GM06990 (cell line): ENCODE measurements at places on chromosomes 16 and 17.

DNA sequence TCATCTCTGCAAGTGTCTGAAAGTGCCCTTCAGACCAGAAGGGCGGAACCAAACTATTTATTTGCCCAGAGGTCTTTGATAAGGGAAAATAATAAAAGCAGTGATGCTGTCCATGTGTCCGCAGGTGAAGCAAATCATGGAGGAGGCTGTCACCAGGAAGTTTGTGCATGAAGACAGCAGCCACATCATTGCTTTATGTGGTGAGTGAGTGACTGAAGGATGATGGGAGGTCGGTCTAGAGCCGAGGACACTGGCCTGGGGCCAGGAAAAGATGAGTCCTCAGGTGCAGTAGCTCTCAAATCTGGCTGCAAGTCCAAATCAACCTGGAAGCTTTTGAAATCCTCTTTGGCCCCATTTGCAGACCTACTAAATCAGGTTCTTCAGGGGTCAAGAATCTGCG is 6.1 kb downstream of the SGSM2 start:
- no peak for DNase-seq

- DNase-seq: no peak
Measured at GRCh38 chr17:17130077-17130844, 75.9 kb downstream of the PLD6 start.

DNA sequence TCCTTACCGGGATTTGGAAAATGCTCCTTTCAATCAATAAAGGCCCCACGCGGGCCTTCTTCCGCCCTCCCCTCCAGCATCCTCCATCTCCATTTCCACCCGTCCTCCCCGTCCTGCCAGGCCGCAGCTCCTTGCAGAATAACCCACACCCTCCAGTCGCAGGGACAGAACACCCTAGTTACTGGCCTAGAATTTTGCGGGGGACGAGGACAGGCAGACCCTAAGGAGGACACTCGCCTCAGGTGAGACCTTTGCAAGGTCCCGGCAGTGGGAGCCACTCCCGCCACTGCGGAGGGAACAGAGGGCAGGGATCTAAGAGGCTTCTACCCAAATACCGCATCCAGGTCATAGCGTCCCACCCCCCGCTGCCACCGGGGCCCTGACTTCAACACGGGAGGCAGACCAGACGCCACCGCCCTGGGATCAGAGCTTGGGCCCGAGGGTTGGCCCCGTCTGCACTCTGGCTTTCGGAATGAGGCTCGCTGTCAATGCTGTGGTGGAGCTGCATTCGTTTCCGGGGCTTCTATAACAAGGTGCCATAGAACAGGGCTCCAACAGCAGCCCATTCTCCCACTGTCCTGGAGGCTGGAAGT is 26.8 kb downstream of the SLC25A10 start:
- DNase-seq: no peak

DNA sequence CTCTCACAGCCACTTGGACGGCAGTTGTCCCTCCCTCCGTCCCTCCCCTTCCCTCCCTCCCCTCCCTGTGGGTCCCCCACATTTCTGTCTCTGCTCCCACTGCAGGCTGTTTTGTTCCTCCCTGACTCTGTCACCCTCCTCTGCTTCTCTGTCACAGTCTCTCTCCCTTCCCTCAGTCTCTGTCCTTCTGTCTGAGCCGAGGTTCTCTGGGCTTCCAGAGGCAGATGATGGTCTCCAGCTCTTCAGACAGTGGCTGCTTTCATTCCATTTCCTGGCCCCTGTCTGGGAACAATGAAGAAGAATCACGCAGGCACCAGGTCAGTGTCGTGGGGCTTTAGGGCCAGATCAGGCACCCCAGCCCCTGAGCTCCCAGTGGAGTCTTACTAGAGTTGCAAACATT is 8.8 kb upstream of the CYB561 start:
- no peak for DNase-seq

DNA sequence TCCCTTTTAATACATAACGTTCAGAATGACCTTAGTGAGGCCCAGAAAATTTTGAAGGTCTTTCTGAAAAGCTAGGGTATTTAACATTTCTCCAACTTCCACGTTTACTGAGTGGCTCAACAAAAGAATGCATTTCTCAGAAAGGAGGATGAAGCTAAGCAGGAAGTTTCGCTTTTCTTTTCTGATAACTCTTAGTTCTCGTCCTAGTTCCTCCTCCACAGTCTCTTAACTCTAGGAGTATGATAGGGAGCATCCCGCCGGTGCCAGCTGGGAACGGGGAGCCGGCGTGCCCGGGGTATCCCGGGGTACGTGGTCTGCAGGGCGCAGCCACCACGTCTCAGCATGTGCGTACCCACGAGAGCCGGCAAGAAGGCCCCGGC is 363 bp downstream of the KARS1 start:
- no peak for DNase-seq
